ENCODE measurements at places on chromosomes 7 and 10. TPM values are rescaled to one million over a fixed set of nuclear protein-coding genes. Genes with fewer than 3 reads are reported as not detected.

The SFRP4 gene
- total RNA-seq = not detected

The PLCE1 gene
- not detected for total RNA-seq

The FAM107B gene
- 121 TPM for total RNA-seq

The SEMA3E gene
- not detected for total RNA-seq

The ANKRD16 gene
- 7.8 TPM for total RNA-seq

The CLDN3 gene
- not detected for total RNA-seq

The RSPH10B gene
- total RNA-seq = 0.59 TPM

All from activated CD8-positive, alpha-beta T cell treated with anti-CD3 and anti-CD28 coated beads for 36 hours (primary cell).